HuH-7.5 (cell line): ENCODE measurements at places on chromosomes 16 and 17.

DNA sequence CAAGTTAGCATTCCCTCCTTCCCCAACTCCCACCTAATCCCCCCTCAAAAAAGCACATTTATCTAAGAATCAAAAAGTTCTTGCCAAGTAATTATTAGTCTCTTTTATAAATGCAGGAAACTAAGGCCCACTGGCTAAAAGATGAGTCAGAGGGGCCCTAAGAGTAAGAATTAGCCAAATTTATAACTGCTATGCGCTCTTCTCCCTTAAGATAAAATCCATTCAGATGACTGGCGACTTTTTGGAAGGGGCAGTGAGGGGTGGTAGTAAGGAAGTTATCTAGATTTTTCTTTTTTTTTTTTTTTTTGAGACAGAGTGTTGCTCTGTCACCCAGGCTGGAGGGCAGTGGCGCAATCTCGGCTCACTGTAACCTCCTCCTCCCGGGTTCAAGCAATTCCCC is 17.1 kb downstream of the ZNF652 start:
- DNase-seq, result no peak

DNA sequence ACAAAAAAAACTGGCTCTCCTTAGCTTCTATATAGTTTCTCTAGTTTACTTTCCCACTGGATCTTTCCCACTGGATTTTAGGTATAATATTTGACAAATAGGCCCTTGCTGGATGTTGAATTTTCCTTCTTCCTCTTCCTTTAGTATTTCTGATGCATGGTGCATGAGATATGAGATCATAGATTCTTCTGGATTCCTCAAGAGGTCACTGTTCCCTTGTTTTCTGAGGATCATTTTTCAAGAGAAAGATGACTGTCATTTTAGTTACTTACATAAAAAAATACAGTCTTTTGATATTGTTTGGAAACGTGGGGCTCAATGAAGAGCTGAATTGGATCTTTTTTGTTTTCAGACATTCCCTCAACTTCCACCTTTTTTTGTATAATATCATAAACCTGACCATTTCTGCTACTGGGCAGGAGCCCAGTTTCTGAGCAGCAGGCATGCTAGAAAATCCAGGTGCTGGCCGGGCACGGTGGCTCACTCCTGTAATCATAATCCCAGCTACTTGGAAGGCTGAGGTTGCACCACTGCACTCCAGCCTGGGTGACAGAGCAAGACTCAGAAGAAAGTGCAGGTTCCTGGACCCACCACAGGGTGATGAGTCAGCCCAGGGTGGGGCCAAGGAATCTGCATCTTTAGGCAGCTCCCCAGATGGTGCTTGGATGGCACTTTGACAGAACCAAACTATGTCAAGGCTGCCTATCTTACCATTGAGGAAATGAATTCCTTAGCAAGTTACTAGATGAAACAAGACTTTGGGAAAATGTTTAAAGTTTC is 70.3 kb downstream of the SDR42E1 start:
- DNase-seq, result peak; percentile 52

DNA sequence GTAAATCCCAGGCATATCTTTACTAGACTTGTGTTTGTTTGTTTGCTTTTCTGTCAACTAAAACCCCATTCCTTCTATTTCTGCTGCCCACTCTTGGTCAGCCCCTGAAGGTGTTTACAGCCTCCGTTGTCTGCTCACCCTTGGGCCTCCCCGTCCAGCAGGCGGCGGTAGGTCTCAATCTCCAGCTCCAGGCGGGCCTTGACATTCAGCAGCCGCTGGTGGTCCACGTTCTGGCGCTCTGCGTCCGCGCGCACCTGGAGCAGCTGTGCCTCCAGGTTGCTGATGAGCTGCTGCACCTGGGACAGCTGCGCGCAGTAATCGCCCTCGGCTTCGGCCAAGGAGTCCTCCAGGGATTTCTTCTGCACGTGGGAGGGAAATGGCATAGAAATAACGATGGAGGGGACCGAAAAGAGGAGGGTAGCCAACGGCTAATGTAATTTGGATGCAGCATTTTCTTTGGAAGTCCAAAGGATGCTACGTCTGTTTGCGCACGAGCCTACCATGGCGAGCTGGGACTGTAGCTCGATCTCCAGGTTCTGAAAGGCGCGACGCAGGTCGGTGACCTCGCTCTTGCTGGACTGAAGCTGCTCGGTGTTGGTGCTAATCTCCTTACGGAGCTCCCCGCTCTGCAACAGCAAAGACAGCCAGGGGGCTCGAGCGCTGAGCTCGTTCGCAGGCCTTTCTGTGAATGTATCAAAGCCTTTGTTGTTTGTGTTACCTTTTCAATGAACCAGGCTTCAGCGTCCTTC is 3.9 kb downstream of the KRT12 start:
- DNase-seq, result no peak

DNA sequence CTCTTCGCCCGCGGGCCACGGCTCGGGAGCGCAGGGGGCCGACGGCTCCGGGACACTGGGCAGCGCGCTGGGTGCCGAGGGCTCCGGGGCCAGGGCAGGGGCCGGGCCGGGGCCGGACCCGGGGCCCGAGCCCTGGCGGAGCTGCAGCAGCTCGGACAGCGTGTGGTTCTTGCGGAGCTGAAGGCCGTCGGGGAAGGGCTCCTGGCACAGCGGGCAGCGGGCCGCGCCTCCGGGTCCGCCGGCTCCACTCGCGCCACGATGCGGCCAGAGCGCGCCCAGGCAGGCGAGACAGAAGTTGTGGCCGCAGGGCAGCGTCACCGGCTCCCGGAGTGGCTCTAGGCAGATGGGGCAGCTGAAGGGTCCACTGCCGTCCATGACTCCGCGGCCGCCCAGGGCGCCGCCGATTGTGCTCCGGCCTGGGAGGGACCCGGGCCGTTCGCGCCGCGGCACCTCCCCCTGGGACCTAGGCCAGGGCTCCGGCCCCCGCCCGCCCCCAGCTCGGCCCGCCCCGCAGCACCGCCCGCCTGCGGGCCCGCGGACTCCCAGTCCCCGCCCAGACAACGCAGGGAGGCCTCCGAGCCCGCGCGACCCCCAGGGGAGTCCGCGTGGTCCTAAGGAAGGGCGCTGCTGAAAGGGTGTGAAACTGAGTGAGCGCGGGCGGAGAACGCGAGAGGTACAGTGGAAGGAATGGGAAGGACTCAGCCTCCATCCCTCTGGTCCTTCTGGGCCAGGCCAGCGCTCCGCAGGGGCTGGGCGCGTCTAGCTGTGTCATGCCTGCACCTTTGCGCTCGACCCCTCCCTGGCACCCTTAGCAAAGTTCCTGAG is at the start of gene TRIM47:
Gene TRIM47 (minus strand): TSS at position 408 of the 825 bp plus-strand sequence. CDS start 33 bp downstream, at position 375.
- DNase-seq, result peak; percentile 65

DNA sequence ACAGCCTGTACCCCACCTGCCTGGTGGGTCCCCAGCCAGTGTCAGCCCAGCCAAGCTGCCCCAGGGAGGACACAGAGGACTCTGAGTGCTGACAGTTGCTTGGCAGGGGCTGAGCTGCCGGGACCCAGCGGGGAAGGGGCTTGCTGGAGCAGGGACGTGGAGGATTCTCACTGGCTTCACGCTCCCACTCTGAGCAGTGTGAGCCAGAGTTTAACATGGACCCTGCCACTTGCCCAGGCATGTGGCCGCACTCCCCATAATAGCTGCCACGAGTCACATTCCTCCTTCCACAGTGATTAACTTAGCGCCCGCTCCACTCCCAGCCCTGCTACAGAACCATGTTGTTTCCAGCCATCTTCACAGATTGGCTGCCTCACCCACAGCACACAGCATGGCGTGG is 31.2 kb downstream of the SREBF1 start:
- no peak for DNase-seq

- DNase-seq, result no peak
Measured at GRCh38 chr17:15000661-15001060, 264.5 kb downstream of the PMP22 start.

- no peak for DNase-seq
Measured at GRCh38 chr16:8861563-8862308, 7.1 kb downstream of the CARHSP1 start.

DNA sequence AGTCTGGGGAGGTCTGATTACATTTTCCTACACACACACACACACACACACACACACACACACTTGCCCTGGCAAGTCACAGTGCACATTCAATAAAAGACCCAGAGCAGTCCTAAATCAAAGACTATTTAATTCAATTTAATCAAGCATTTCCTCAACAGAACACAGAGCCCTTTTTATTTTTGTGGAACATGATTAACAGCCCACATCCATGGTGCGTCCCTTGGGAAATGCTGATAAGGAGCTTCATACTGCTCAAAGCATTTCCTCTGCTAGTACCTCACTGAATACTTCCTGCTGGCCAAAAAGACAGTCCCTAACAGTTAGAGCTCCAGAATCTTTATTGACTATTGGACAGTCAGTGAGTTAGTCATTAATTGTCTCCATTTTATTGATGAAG is 43.1 kb upstream of the MYH10 start:
- DNase-seq, result no peak

DNA sequence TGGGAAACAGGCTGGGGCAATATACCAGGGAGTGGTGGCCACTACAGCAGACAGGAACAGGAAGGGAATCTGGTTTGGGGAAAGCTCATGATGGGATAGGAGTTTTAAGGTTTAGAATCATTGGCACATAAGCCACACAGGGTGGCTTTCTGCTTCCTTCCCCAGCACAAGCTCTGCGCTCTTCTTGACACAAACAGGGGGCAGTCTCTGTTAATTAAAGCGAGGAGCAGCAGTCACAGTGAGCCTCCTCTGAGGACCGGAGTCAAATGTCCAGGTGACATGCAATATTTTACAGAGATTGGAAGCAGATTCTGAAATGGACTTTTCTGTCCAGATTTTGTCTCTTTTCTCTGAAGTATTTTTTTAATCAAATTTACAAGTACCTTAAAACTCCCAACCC is 2.8 kb upstream of the SHISA9 start:
- DNase-seq, result no peak
